ENCODE measurements at places on chromosomes 7 and 10.

- DNase-seq = no peak
Measured at GRCh38 chr7:84157171-84157570, 37.4 kb downstream of the SEMA3A start.

GRCh38 chr7:70695795-70696083 is 436.2 kb upstream of the GALNT17 start:
- DNase-seq = no peak

- no peak for DNase-seq
Measured at GRCh38 chr10:92356041-92356440, 65.1 kb downstream of the MARCHF5 start.

- DNase-seq = no peak
Measured at GRCh38 chr10:46525824-46526681, 30.4 kb downstream of the GPRIN2 start.

- DNase-seq = no peak
Measured at GRCh38 chr10:47027784-47028260, 116.6 kb downstream of the PTPN20 start.

- DNase-seq = no peak
Measured at GRCh38 chr10:76210211-76210610, 778.8 kb downstream of the LRMDA start.

DNA sequence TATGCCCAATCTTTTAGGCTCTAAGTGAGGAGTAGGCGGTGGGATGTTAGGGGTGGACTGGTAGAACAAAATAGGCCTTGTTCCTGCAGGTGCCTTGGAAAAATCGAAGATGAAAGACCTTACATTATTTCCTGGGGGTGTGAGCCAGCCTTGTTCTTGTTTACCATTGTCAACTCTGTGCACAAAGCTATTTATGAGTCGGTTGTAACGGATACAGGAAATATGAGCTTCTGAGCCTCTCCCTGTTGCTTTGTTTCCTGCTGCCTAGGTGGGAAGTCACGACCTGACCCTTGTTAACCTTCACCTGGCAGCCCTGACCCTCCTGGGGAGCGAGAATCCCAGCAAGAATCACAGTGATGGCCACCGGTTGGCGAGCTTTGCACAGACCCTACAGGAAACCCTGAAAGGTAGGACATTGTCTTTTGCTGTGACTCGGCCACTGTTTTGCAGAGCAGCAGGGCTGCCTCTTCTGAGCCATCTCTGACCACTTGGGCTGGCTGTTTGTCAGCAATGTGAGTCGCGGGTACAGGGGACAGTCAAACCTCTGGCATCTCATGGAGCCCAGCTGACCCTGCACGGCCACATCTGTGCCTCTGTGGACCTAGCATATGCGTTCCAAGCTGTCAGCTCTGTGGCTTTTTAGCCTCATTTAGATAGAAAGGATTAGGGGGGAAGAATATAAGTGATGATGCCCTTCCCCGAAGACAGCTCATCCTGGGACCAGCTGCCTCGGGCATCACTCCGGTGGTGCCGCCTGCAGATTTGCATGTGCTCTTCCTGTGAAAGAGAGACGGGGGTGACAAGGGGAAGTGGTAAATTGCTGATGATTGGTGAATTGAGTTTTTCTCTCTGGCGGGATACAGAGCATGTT is 102.1 kb upstream of the ANLN start:
- peak; percentile 52 for DNase-seq

DNA sequence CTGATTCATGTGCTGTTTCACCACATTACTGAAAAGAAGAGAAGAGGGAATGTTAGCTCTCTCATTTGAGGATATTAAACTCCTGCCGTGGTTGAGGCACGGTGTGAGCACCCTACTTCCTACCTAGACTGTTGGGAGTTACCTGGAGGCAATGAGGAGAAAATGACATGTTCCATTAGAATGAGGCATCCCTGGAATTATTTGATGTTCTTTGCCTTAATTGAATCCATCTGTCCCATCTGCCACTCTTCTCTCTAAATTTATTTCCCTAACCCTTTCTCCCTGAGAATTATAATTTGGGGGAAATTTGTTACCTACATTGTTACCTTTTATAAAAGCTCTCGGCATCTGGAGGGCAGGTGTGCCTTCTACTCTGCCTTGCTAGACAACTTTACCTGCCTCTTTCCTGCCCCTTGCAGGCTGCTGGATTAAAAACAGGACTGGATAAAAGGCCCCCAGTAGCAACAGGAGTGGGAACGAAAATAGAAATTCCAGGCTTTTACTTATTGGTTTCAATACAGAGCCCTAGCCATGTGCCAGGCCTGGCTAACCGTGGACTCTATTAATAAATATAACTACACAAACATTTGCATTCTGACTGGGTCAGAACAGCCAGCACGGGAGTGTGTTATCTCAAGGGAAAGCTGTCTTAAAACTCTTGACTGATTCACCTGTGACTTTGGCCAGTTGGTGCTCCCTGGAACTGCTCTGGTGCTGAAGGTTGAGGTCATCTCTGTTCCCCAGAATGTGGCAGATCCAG is 4.4 kb upstream of the ATXN7L1 start:
- no peak for DNase-seq

DNA sequence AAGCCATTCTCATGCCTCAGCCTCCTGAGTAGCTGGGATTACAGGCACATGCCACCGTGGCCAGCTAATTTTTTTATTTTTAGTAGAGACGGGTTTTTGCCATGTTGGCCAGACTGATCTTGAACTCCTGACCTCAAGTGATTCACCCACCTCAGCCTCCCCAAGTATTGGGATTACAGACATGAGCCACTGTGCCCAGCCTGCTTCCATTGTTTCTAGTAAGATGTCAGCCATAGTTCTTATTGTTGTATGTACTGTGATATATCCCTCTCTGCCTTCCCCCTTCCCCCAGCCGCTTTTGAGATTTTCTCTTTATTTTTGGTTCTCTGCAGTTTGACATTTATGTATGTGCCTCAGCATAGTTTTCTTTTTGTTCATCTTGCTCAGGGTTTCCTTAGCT is 87.9 kb upstream of the KLF14 start:
- no peak for DNase-seq

DNA sequence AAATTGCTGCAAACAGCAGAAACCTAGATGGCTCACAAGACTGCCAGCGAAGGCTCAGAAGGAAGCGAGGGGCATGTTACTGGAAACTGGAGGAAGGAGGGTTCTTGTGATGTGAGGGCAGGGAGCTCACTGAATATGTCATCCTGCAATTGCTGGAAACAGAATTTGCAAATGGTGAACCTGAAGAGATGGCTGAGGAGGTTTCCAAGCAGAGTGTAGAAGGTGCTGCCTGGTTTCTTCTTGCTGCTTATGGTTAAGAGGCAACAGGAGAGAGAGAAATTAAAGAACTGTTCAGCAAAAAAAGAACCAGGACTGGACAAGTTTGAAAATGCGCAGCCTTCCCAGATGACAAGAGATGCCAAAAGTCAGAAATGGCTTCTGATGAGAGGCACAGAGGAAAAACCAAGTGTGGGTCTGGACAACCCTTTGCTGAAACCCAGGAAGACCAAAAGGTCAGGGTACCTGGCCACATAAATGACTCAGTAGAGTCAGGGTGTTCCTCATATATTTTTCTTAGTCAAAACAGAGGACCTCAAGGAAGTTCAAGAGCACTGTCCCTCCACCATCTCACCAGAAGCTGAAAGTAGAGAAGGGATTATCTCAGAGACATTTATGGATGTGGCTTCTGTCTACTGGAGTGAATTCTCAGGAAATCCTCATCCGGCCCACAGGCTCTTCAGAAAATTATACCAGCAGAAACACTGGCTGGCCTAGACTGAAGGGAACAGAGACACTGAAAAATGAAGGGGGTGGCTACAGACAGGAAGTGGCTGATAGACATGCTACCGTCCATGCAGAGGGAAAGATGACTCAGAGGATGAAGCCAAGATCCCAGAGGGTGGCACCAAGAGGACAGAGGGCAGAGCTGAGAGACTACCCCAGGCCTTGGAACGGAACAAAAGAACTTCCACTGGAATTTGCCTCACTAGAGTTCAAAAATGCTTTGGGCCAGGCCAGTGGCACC is 10.1 kb downstream of the PAPOLB start:
- no peak for DNase-seq

- no peak for DNase-seq
Measured at GRCh38 chr7:127877951-127878350, 153.3 kb downstream of the LRRC4 start.

DNA sequence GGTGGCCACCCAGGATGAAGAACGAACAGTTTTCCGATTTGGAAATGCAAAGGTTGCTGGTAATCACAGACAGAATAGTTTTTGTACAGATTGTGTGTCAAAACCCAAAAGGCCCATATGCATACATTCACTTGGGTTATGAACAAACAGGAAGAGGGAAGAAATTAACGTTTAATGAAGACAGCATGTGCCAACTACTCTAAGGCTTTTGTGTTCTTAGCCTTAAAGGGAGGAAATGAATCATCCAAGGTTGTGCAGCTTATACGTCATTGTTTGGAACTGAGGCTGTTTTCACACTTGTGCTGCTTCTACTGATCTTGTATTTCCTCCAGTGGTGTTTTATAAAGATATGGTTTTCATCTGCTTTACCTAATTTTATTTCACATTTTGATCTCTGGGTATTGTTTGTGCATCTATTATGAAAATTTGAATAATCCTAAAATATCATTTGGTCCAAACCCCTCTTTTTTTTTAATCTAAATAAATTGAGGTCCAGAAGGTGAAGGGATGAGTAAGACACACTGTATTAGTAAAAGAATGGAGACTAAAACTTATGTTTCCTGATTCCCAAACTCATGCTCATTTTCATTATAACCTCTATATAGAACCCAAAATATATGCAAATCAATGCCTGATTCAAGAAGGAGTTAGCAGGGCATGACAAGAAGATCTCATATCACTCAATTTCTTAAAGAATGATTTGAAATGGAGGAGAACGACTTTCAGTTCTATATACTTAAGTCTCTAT is 373.1 kb downstream of the THSD7A start:
- DNase-seq = no peak

- DNase-seq = no peak
Measured at GRCh38 chr7:151304856-151305255, 36.8 kb upstream of the NUB1 start.

DNA sequence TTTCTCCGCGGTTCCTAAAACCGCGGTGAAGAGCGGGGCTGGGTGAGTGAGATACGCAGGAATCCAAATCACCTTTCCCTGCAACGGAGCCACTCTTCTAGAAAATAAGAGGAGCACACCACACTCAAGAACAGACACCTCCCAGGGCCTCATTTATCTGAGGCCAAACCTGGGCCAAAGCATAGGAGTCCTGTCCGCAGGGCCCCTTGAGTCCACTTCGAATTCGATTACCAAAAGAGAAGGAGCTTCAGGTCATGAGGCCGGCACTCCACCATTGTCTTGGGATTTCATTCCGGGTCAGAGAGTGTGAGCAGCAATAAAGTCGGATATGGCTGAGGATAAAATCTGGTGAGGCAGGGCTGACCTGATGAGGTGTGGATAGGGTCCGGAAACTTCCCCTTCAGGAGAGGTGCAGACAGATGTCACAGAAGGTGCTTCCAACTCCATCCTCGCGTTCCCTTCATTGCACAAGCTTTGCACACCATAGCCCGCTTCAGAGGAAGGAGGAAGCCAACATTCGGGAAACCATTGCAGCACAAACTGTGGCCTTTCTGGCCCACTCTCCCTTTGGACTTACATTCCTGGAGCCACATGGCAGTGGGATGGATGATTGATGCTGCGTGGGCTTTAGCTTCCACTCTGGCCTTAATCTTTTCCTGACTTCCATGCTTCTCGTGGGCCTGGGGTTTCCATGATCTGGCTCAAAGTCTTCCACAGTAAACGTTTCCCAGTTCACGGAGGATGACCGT is 27.2 kb upstream of the ZNF273 start:
- DNase-seq = no peak

DNA sequence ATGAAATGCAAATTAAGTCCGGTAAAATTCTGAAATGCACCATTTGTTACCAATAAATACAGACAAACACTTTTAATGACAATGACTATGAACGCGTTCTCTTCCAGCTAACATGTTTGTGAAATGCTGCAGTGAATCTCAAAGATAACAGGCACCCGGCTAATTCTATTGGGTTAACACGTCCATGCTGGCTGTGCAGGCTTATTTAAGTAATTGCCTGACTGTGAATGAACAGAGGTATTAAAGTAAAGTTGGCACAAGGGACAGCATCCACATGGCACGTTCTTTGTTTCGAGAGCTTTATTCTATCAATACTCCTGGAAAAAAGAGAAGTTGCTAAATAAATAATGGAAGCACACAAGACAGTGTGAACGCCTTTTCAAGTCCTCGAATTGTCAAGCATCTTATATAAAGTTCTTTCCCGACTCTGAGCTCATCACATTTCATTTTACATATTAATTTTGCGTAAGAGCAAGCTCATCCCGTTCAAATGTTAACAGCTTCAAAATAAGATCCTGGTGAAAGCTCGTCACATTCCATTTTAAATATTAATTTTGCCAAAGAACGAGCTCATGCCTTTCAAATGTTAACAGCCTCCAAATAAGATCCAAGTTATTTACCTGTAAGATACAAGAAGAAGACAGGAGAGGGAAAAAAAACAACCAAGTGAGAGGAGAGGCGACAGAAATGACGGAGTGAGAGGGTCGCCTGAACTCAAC is 111.3 kb upstream of the RHEB start:
- DNase-seq = no peak

DNA sequence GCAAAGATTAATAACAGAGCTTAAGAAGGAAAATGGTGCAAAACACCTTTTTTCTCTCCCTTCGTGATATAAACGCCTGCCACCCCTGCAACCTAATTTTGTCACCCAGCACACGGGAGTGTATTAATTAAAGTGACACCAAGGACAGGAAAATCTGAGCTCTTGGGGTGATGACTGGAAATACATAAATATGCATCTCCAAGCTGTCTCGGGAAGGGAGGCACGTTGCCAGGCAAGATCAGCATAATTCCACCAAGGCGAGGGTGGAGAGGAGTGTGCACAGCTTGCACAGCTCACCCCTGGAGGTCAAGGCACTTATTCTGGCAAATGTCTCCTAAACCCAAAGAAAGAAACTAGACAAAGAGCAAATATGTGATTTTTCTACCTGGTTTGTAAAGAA is 700.9 kb downstream of the GRID1 start:
- no peak for DNase-seq

DNA sequence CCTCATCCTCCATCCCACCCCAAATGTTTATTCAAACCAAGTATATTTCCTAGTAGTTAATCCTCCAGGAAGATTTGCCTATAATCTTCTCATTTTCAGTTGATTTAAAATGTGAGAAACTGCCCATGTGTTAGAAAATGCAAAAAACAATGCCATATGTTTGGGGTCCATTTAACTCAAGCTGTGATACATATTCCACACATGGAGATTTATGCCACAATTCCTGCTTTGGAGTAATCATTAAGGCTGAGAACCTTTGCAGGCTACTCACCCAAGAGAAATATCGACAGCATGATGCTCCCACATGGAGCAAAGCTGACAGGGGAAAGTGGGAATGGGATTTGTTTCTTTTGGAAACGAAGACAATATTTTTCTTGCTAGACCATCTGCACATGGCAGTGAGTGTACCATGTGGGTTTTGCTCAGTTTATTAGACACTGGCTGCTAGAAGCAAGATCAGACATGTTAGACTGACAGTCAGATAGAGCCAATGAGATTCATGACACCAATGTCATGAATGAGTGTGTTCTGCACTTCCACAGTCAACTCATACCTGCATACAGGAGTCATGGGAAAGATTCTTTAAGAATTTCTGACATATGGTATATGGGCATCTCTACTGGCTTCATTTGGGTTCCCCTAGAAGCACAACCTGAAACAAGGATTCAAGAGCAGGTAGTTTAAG is 3.4 kb upstream of the GRM8 start:
- DNase-seq = no peak

Data from CD4-positive, alpha-beta T cell treated with Interleukin-12 subunit alpha and Interleukin-12 subunit beta, for 1 hour (primary cell).